Stimulated activated CD8-positive, alpha-beta memory T cell treated with anti-CD3 and anti-CD28 coated beads, Interleukin-7, amount 100 ng/mL, for 1 hour (primary cell): ENCODE measurements at places on chromosomes 2 and 18.

GRCh38 chr2:226087505-226088365 lies 688.2 kb downstream of the NYAP2 start:
- DNase-seq: no peak

DNA sequence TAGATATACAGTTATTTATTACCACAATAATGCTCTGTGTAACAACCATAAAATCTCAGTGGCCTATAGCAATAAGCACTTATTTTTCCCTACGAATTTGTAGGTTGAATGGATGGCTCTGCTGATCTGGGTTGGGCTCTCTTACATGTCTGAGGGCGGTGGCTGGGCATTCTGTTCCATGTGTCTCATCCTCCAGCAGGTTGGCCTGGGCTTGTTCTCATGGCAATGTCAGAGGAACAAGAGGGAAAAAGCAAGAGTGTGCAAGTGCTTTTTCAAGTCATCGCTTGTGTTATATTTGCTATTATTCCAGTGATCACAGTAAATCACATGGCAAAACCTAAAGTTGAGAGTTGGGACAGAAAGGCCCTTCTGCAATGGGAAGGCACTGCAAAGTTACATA lies 30.4 kb upstream of the MYO3B start:
- DNase-seq: no peak

DNA sequence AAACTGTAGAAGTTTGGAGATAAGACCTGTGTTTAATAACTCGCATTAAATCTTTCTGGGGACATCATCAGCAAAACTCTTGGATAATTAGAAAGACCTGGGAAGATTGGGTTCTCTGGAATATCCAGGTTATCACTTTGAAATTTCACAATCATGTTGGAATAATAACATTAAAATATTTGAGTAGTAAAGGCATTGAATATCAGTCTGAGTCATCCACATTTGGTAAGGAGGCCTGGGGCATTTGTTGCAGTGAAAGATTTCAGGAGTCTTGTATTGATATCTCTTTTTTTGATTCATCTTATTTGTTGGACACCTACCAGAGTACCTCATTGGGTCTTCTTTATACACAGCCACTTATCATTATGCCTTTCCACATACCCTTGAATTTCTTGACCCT lies 95.9 kb downstream of the EPB41L5 start:
- no peak for DNase-seq

- no peak for DNase-seq
These were observed 47.9 kb downstream of the TRPM8 start for GRCh38 chr2:233965032-233965603.

- no peak for DNase-seq
These were observed 627.4 kb downstream of the FBXO15 start for GRCh38 chr18:73520229-73520628.
